Activated naive CD4-positive, alpha-beta T cell treated with Interleukin-2 at 50 U/mL for 16 hours (primary cell): ENCODE measurements at places on chromosomes 7 and 10.

DNA sequence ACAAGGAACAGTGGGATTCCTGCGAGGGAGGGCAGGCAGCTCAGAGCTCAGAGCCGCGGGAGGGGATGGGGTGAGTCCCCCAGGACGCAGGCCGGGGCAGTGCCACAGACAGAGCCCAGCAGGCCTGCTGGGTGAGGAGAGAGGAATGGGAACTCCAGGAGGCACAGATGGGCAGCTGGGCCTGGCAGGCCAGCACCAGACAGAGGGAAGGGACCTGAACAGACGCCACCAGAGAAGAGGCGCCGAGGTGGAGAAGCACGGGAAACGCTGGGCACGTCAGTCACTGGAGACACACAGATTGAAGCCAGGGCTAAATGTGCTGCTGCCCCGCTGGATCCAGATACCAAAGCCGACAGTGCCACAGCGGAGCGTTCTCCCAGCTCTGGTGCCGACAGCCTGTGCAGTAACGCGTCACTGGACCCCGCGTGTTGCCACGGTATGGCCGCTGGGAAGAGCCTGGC, 225.8 kb downstream of the MAD1L1 start:
- DNase-seq = no peak

- no peak for DNase-seq
Measured at GRCh38 chr10:101136708-101137121, 5.6 kb downstream of the TLX1 start.

DNA sequence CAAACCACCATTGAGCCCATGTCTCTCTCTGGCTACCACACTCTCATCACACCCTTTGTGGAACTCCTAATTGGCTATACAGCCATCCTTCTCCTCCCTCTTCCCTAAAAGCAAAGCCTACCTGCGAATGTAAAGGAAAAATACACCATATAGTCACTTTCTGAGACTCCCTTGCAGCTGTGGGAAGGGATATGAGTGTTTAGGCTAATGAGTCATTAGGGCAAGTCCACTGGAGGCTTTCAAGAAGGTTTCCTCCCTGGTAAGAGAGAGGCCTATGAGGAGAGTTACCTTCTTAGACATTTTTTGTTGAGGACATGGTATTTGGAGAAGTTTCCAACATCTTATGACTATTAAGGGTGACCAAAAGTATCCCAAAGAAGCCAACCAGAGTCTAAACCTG, 4.1 kb upstream of the TMEM243 start:
- no peak for DNase-seq

DNA sequence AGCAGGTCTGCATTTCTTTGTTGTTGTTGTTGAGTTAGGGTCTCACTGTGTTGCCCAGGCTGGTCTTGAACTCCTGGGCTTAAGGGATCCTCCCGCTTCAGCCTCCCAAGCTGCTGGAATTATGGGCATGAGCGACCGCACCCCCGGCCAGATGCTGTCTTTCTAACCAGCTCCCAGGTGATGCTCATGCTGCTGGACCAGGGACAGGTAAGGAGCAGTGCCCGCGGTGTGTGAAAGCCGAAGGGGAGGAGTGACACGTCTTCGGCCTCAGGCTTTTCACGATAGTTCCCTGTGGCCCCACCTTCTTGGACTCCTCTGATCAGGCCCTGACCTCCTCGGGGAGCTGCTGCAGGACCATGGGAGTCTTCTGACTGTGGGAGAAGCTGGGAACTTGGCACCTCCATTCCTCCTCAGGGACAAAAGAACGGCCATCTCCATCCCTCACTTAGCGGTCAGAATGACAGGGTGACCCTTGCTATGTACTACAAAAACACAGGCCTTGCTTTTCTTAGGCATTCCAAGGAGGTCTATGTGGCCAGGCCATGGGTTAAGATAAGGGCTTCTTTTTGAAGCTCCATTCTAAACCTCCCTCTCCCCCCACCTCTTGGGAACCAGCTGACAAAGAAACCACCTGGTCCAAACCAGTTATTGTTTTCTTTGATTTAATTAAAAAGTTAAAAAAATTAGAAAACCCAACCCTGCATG, 5.5 kb downstream of the SFRP5 start:
- no peak for DNase-seq

DNA sequence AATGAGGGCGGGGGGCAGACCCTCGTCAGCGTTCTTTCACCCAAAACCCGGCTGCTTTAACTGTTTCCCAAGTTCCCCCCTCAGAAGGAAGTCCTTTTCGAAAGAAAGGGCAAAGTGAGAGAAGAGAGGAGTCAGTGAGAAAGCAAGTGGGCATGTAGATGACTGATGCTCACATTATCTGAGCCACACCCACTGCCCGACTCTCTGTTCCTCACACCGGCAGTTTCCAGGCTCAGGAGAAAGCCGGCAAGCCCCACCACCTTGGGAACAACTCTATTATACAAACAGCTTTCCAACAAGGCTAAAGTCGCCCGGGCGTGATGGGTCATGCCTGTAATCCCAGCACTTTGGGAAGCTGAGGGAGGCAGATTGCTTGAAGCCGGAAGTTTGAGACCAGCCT, 23.1 kb downstream of the RCC1L start:
- DNase-seq = no peak
